ENCODE measurements at places on chromosomes 11 and 22.
A peak's percentile ranks its signal among the peaks of the same experiment; 100 is the strongest.

DNA sequence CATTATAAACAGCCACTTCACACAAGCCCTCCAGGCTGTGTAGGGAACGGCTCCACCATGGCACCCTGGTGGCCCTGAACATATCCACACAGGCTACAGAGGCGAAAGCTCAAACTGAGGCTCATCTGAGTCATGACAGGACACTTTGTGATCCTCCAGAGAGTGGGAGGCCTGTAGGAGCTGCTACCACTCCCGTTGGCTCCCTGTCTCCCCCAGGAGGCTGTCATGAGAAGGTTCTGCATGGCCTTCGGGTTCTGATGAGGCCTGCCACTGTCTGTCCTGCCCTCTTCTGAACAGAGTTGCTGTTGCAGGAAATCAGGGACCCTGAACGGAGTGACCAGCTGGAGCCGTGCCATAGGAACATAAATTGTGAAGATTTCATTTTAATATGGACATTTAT lies 23.8 kb upstream of the ALDH3B2 start:
- peak; percentile 11 for DNase-seq

- DNase-seq = no peak
Measured at GRCh38 chr11:37774441-37774840, 1176.4 kb upstream of the RAG2 start.

DNA sequence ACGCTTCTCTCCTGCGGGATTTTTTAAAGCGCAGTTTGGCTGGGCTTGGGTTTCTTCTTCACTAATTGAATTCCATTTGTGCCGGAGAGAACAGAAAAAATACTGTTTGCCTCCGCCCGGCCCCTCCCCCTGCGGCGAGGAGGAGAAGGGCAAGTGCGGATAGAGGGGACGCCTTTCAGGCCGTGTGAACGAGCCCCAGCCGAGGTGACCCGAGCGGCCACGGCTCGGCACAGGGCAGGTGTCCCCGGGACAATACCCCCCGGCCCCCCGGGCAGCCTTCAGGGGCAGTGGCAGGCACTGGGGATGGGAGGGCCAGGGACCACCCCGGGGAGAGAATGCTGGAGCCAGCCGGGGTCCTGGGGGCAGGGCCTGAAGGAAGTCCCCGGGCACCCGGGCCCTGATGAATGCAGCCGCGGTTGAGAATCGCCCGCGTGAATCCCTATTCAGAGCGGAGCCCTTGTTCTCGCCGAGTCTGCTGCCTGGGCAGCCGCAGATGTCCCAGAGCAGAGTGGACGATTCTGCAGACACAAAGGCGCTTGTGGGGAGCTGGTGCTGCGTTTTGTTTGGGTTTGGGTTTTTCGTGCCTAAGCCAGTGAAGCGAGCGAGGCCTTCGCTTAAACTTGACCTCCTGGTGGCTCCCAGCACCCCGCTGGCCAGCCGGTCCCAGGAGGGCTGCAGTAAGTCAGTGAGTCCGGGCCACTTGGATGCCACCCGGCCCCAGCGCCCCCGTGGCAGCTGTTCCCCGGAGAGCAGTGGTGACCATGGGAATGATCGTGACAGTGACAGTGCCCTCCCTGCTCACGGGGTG lies 96.0 kb downstream of the WNT7B start:
- no peak for DNase-seq

GRCh38 chr11:63530021-63530420 lies 6.6 kb upstream of the PLAAT4 start:
- no peak for DNase-seq

DNA sequence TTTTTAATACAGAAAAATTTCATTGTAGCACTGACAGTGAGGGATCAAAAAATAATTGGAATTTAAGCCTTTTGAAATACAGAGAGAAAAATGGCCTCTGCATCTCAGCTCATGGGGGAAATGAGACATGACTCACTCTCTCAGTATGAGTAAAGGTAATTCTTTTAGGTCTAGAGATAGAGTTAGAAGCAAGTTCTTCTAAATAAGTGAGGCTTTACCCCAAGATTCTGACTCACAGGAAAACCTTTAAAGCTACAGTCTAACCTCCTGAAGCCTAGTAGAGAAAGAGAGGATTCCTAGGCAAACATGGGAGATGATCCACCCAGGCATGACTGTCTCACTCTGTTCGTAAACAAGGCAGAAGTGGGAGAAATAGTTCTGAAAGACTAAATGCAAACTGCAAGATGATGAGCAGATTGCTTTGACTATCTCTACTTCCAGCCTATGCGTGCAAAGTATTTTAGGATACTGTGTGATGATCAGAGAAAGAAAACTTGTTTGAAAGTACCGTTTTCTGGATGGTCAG lies 1003.3 kb upstream of the CCDC90B start:
- DNase-seq = peak; percentile 35

DNA sequence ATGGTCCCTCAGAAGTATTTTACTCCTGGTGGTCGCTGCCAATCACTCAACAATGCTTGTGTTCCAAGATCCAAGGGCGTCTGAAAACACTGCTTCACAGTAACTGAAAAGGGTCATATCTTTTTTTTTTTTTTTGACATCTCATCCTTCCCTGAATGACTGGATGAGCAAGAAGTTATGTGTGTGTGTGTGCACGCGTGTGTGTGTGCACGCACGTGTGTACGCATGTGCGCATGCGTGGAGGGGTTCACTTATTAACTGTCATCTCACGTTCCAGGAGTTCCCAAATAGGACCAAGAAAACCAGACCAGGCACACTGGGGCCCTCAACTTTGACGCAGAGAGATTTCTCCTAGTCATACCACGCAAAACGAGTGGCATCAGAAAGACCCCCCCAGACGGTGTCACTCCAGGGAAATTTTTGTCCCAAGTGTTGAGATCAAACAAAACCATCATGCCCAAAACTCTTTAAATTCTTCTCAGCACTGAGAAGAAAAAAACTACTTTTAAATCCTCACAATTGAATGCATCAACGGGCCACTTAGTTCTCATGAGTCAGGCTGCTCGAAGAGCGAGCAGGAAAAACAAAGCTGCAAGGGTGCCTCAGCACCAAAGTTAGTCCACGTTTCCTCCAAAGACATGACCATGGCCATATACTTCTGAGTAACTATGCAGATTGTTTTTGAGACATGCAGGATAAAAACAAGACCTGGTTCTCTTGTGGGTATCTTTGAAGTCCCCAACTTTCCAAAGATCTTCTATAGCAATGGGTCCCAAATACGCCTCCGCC lies 12.9 kb downstream of the MN1 start:
- DNase-seq = no peak

DNA sequence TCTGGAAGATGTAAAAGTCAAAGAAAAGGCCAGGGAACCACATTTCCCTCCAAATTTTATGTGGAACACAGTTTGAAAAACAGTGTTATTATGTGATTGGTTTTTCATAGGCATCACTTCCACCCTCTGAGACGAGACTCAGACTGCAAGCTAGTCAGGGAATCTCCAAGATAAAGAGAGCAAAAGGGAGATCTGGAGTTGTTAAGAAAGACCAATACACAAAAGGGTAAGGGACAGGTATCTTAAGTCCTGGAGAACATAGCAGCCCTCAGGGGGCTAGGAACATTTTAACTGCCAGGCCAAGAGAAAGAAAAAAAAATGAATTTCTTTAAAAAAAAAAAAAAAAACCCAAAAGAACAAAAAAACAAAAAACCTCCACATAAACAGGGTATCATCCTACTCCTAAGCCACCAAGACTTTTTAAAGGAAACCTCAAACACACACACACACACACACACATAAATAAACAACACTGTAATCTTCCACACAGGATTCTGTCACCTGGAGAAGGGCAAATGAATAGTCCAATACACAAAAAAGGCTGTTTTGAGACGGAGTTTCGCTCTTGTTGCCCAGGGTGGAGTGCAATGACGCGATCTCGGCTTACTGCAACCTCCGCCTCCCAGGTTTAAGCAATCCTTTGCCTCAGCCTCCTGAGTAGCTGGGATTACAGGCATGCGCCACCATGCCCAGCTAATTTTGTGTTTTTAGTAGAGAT lies 44.5 kb downstream of the CELF1 start:
- no peak for DNase-seq

- DNase-seq = no peak
Measured at GRCh38 chr22:43859621-43860020, 2.7 kb downstream of the SULT4A1 start.

GRCh38 chr22:45743687-45744086 lies 72.1 kb downstream of the ATXN10 start:
- DNase-seq = no peak

- DNase-seq = no peak
Measured at GRCh38 chr22:27137871-27138337, 480.5 kb downstream of the MIAT start.

- peak; percentile 34 for DNase-seq
Measured at GRCh38 chr11:64036087-64037026, 626 bp downstream of the FLRT1 start.

- peak; percentile 82 for DNase-seq
Measured at GRCh38 chr11:94449437-94449836, 44.2 kb downstream of the MRE11 start.

- DNase-seq = no peak
Measured at GRCh38 chr11:111379602-111380136, 594 bp upstream of the POU2AF1 start.

DNA sequence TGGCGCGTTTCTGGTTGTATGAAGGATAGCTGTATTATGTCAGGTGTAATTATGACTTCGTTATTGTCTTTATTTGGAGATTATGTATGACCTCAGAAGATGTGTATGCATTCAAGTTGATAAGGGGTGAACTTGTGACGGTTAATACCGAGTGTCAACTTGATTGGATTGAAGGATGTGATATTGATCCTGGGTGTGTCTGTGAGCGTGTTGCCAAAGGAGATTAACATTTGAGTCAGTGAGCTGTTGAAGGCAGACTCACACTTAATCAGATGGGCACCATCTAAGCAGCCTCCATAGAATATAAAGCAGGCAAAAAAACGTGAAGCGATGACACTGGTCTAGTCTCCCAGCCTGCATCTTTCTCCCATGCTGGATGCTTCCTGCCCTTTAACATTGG lies 15.3 kb upstream of the CD82 start:
- no peak for DNase-seq

GRCh38 chr11:119179983-119180382 lies 5.3 kb upstream of the NHERF4 start:
- DNase-seq = no peak

- DNase-seq = no peak
Measured at GRCh38 chr22:37416827-37417226, 10.5 kb downstream of the ELFN2 start.

- DNase-seq = no peak
Measured at GRCh38 chr11:36447947-36448346, 62.1 kb downstream of the TRAF6 start.

DNA sequence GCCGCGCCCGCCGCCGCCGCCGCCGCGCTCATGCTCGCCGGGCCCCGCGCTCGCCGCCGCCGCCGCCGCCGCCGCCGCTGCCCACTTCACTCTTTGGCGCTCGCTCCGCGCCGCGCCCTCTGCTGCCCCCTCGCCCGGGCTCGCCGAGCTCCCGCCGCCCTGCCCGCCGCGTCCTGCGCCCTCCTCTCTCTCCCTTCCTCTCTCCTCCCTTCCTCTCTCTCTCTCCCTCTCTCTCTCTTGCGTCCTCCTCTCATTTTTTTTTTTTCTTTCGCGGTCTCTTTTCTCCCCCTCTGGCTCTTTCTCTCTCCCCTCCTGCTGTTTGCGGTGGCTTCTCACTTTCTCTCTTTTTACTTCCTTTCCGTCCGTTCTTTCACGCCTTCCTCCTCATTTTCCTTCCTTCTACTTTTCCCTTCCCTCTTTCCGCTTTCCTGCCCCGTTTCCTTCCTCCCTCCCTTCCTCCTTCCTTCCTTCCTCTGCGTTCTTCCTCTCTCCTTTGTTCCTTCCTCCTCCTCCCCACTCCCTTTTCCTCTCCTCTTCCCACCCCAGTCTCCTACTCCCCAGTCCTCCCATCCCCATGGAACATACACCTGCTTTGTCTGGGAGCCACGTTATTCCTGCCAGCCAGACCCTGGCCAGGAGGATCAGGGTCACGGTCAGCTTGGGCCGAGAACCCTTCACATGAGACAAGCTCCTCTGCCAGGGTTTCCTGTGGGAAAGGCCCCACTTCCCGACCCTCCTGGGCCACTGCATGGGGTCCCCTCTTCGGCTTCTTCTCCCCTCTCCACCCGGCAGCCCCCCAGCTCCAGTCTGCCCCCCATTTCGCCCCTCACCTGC lies 19.3 kb upstream of the SHISAL1 start:
- DNase-seq = no peak

- DNase-seq = no peak
Measured at GRCh38 chr22:34760276-34761008, 305.5 kb upstream of the ISX start.

DNA sequence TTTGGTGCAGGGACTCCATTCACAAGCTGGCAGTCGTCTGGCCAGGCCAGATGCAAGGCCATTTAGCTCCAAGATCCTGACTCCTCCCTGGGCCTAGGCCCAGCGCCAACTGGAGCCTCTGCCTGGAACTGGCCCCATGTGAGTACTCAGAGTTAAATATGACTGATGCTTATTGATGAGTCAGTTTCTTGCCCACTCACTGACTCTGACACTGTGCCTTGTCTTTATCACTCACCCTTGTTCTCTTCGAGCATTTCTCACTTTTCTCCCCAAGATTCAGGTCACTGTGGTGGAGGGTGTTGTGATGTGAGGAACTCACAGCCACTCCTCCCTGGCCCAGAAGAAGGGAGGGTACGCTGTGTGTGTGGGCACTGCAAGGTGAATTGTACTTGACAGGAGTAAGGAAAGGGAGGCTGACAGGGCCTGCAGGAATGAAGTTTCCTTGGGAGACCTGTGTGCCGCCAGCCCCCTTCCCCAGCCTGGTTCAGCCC lies 23.2 kb upstream of the ST3GAL4 start:
- DNase-seq = peak; percentile 89

GRCh38 chr22:26927821-26928220 lies 270.4 kb downstream of the MIAT start:
- DNase-seq = no peak

GRCh38 chr11:112665291-112665690 lies 295.9 kb upstream of the NCAM1 start:
- no peak for DNase-seq

GRCh38 chr11:70523384-70524095 lies 125.2 kb downstream of the CTTN start:
- DNase-seq = no peak

- DNase-seq = no peak
Measured at GRCh38 chr11:119845756-119846155, 116.8 kb upstream of the NECTIN1 start.

GRCh38 chr22:31080164-31080847 lies 812 bp upstream of the SMTN start:
- no peak for DNase-seq

DNA sequence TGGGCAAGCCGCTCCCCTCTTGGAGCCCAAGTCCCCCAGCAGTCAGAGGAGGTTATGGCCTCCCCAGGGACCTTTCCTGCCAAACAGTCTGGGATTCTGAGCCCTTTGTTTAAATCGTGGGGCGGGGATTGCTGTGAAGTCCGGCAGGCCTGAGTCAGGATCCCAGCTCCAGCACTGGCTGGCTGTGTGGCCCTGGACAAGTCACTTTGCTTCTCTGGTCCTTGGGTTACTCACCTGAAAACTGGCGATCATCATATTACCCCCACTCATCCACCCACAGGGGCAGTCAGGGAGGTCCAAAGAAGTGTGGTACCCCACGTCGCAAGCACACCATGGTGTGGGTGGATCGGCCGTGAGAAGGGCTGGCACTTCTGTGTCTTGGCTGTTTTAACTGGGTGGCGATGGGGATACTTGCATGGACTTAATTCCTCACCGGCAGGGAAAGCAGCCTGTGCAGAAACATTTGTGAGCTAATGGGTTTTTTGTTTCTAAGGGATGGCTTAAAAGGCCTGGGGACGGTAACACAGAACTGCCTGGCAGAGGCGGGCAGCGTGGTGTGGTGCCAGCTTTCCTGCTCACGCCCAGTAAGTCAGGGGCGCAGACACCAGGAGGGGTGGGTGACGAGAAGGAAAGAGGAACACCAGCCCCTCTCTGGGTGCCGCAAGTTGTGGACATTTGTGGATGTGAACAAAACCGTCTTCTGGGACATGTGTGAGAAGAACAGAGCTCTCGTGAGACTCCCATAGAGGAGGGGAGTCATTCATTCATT lies 31.6 kb upstream of the PRR5 start:
- DNase-seq = no peak
